Activated CD8-positive, alpha-beta T cell treated with anti-CD3 and anti-CD28 coated beads for 36 hours (primary cell): ENCODE measurements at places on chromosomes 5 and 9. TPM values are rescaled to one million over a fixed set of nuclear protein-coding genes. Genes with fewer than 3 reads are reported as not detected.

Gene TMEM252
- total RNA-seq: not detected

DNA sequence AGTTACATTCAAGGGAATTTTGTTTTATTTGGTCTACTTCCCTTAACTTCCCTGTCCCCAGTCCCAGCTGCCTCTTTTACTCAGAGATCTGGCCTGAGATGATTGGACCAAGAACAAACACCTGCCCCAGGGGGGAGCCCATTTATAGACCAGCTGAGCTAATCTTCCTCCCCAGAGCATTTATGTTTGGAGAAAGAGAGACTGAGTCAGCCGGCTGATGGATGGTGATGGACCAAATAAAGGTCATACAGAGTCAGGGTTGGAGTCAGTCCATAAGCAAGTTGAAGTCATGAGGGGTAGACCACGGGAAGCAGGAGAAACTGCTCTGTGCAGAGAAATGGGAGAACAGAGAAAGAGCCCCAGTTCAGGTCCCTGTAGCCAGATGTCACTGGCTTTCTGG, 77.7 kb downstream of the TMEM174 start:
- no peak for DNase-seq

Gene UGCG
- total RNA-seq: 13.5 TPM

Gene SPAAR
- not detected for total RNA-seq

Gene KIF24
- total RNA-seq: 5.8 TPM

- no peak for DNase-seq
Measured at GRCh38 chr5:65364907-65365306, 116.8 kb downstream of the ADAMTS6 start.

Gene FSTL4
- total RNA-seq: not detected

Gene SMIM33
- total RNA-seq: 0.16 TPM

Gene SLCO6A1
- total RNA-seq: not detected

- DNase-seq: peak; percentile 61
Measured at GRCh38 chr5:56910210-56910965, 992 bp downstream of the SETD9 start.

Gene FBXO10
- 2.5 TPM for total RNA-seq

Gene SLC34A3
- not detected for total RNA-seq

Gene ADAMTS16
- total RNA-seq: not detected

DNA sequence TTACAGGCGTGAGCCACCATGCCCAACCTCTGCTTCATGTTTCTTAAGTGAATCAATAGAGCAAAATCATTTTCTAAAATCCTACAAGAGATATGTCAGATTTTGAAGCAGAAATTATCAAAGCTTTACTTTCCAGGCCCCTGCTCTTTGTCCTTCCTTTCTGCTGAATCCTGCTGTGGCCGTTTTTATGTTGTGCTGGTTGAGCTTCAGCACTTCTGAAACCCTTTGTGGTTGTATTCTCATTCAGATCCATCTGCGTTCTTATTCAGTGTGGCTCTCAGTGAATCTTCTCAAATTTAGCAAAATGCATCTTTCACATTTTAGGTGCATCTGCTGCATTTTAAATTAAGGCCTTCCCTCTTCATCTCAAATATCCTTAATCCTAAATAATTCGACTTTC, 26.0 kb downstream of the JMY start:
- peak; percentile 8 for DNase-seq

Gene ENTREP1
- total RNA-seq: not detected

Gene CCL19
- not detected for total RNA-seq

Gene NMUR2
- not detected for total RNA-seq

- no peak for DNase-seq
Measured at GRCh38 chr9:112747094-112747493, 3.5 kb upstream of the SNX30 start.

Gene BTNL8
- not detected for total RNA-seq

DNA sequence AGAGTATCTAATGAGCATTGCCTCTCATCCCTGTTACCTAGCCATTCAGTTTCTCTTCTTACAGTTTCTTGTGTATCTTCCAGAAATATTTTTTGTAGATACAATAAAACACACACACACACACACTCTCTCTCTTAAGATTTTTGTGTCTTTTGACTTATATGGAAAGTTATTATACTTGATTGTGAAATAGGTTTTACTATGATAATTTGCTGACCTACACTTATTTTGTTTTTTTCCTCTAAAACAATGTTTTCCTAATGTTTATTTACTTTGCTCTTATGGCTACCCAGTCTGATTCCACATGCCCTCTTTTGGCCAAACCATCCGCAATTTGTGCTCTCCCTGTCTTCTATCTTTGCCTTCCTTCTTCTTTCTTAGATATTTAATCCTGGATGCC, 25.3 kb downstream of the LRRTM2 start:
- no peak for DNase-seq

DNA sequence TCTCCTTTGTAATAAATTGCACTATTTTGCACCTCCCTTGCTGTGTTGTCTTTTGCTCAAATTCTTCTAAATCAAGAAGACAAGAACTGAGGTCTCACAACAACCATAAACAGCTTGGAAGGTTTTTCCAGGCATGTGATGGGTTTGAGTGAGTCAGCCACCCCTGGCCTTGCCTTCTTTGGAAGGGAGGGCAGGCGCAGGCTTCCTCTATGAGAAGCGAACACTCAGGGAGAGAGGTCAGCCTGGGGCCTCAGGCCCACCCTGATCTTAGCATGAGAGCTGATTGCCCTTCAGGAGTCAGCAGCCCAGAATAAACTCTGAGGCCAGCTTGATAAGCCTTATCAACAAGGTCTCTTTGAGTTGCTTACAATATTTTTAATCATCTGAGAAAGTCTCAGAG, 31.6 kb downstream of the S1PR3 start:
- DNase-seq: no peak

Gene ELAVL2
- not detected for total RNA-seq

DNA sequence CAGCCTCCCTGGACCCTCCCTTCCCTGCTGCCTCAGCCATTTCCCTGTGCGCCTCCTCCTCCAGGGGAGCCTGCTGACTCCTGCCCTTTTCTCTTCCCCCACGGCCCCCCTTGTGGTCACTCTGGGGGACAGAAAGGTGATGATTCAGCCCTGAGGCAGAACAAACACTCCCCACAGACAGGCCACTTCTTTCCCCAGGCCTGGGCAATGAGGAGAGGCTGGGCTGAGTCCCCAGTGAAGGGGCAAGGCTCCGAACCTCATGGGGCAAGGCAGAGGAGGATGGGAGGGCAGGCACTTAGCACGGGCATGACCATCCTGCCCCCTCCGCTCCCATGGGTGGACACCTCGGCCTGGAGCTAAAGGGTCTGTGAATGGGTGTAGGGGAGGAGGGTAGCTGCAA, 21.0 kb downstream of the CSF1R start:
- no peak for DNase-seq

Gene BRINP1
- not detected for total RNA-seq

DNA sequence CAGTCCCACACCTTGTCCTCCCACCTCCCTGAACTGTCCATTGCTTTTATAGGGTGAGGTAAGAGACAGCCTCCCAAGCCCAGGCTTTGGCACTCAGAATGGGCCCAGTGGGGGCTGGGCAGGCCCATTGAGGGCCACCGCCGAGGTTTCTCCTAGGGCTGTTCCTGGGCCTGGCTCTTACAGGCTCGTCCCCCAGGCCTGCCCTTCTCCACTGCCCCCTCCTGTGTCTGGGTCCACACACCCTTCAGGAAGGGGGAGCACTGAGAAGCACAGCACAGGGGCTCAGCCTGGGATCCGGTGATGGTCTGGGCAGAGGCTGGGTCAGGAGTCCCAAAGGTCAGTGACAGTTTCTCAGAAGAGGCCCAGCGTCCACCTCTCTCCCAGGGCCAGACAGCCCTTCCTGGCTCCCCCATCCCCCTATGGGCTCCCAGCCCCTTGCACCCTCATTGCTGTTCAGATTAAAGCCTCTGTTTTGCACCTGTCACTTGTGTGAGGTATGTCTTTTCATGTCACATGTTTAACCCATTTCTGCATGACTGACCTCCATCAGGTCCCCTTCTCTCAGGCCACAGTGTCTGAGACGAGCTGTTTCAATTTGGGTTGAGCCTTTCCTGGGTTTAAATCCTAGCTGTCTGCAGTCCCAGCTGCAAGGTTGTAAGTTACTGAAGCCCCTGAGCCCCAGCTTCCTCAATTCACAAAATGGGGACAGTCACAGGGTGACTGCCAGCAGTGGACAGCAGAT, 29.4 kb downstream of the IER5L start:
- DNase-seq: no peak

DNA sequence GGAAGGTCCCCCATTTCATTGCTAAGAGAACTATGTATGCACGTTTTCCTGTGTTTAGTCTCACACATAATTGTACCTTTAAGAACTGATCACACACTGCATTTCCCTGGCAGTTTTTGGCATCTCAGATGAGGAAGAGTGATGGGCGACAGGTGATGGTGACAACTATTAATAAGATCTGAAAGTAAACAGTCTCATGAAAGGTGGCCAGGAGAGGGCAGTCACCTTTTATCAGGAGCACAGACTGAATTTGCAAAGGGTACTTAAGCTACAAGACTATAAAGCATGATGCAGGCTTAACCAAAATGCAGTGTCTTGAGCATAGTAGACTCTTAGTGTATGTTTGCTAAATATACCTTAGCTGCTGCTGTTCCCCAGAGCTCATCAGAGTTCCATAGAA, 91.5 kb downstream of the GHR start:
- DNase-seq: peak; percentile 5

Gene NPDC1
- total RNA-seq: 21.2 TPM

Gene HMCN2
- not detected for total RNA-seq

- peak; percentile 11 for DNase-seq
Measured at GRCh38 chr9:86660146-86660943, 287.0 kb downstream of the GAS1 start.

DNA sequence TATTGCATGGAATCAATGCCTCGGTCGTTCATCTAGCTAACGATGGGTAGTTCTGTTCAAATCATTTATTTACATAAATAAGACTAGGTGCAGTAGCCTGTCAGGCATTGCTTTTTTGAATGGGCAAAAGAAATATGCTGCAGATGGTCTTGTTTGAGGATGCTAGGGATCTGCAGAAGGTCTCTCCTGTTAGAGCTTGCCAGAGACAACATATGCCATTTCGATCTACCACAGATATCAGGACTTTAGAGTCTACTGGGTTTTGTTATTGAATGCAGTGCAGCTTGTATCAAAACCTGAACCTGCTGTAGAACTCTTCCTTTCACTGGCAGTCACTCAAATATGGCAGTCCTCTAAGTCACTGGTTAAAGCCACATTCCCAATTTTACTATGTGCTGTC, 381.1 kb upstream of the CDH10 start:
- DNase-seq: no peak

DNA sequence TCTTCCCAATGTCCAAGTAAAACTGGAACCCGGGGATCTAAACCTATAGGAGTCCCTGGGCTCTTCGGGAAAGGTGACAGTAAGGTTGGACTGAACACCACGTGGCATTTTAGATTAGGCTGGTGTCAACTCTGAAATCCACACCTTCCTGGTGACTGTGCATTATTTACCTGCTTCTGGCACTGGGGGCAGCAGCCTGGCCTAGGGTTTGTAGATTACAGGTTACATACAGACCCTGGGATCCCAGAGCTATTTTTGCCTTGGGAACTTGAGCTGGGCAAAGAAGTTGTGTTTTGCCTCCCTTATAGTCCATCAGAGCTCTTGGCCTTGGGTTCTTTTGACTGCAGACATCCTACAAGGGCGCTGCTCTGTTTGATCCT, 173.2 kb downstream of the DAB2IP start:
- DNase-seq: no peak

DNA sequence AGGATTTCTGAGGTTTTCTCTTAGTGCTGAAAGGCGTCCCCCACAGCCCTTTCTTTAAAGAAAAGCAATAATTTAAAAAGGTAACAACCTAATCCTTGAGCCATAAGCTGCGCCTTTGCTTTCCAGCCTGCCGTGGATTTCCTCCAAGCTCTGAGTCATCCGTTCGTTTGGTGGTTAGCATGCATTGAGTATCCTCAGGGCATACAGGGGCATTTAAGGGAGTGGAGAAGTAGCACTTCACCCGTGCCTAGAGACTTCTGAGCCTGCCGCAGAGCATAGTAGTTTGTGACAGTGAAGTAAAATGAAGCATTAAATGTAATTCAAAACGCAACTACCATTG, 892 bp upstream of the TNC start:
- DNase-seq: peak; percentile 4

- DNase-seq: no peak
Measured at GRCh38 chr5:14678773-14679334, 14.3 kb downstream of the OTULIN start.

Gene ARHGEF37
- 1.1 TPM for total RNA-seq

Gene PTPRD
- total RNA-seq: not detected

Gene LHX6
- 0.07 TPM for total RNA-seq

- no peak for DNase-seq
Measured at GRCh38 chr5:103450333-103451061, 112.1 kb downstream of the NUDT12 start.

Gene TTC23L
- total RNA-seq: 0.41 TPM

GRCh38 chr5:88889189-88890069, 6.4 kb upstream of the MEF2C start:
- DNase-seq: no peak

Gene CCNH
- total RNA-seq: 76.1 TPM

Gene SAXO1
- 0.07 TPM for total RNA-seq

DNA sequence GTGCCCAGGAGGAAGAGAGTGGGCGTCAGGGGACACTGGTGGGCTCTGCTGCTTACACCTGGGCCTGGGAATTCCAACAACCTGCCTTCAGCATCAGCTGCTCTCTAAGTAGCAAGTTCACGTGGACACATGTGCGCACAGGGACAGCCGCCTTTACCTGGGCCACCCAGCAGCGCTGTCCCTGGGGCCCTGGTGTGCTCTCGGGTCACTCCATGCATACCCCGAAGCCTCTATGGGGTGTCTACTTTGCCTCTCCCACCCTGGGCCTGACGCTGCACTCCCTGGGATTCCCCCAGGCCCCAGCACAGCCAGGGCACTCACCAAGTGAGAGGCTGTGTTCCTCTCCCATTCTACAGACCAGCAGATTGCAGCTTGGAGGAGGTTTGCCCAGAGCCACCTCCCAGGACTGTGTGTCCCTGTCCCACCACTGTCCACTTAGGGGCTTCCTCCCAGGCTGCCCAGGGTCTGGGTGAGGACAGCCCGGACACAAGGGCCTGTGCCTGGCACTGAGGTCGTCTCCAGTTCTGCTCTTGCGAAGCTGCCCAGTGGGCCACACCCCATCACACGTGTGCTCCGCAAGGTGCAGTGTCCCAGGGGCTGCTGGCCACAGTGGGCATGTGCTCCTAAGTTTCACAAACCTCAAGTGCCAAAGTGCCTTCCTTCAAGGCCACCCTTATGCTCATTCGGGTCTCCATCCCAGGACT, 5.9 kb downstream of the NINJ1 start:
- DNase-seq: no peak

GRCh38 chr5:101036778-101037177, 133.7 kb upstream of the ST8SIA4 start:
- DNase-seq: no peak

GRCh38 chr5:155492191-155492590, 478.6 kb downstream of the KIF4B start:
- no peak for DNase-seq
